ENCODE measurements at places on chromosomes 5 and 9.

GRCh38 chr5:147913786-147914185 lies 7.4 kb upstream of the C5orf46 start:
- DNase-seq = no peak

- no peak for DNase-seq
These were observed 90.0 kb downstream of the ARRDC3 start for GRCh38 chr5:91293131-91293530.

- DNase-seq = no peak
These were observed 11.8 kb upstream of the FCN1 start for GRCh38 chr9:134929193-134930158.

DNA sequence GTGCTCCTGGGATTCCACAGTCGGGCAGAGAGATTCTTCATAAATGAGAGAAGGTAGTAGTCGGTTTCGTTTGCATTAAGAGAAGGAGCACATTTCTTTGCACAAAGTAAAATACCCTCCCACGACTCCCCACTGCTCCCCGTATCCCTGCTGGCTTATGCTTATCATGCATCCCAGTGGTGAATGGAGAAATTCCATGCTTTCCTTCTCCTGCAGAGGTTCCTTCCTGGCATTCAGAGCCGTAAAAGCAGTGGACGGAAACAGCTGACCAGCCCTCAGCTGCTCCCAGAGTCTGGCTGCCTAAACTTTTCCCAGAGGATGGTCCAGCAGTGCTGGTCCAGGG lies 93.1 kb downstream of the C9orf152 start:
- no peak for DNase-seq

GRCh38 chr5:39700523-39700922 lies 275.7 kb upstream of the DAB2 start:
- no peak for DNase-seq

DNA sequence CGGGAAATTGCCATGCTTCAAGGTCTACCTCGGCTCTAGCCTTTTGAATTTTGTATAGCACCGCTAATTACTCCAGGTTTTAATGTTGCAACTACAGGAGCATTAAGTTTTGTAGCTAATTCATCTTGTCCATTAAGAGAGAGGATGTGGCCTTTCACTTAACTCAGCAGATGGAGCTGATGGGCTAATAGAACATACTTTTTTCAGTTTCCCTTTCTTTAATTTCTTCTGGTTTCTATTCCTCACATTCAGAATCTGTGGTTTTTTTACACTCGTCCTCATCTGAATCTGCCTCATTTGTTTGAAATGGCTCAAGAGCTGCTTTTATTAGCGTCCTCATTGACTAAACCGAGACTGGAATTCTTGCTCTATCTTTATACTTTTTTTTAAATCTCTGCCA lies 2085.7 kb upstream of the C9orf72 start:
- no peak for DNase-seq

GRCh38 chr9:27581826-27582225 lies 8.5 kb upstream of the C9orf72 start:
- DNase-seq = no peak

- peak; percentile 48 for DNase-seq
These were observed 155.8 kb upstream of the IRX4 start for GRCh38 chr5:2038321-2039179.

GRCh38 chr9:69916950-69917349 lies 96.3 kb downstream of the CFAP95 start:
- DNase-seq = no peak

DNA sequence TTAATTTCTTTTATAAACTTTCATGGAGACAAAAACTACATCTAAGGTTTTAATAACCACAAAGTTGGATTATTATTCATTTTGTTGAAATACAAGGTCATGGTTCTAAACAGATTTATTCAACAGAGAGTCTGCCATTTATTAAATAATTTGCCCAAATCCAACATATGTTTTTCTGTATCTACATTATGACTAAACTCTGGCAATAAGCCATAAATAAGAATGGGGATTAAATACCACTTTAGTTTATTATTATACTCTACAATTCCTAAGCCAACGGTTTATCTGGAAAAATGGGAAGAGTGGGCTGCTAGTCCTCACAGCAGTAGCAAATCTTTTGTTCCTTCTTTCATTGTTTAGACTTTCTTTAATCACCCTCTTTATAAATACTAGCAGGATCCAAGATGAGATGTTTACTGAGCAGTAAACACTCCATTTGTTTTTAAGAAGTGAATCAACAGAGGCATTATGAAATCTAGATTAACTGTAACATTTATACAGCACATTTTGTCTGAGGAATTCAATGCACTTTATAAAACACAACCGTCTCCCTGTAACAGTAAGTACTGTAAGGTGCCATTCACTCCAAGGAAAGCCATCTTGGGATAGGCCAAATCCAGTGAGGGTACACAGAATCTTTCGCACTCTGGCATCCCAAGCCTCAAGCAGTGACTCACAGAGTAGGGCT lies 89.7 kb downstream of the DROSHA start:
- DNase-seq = no peak

GRCh38 chr5:30607301-30607894 lies 586.1 kb upstream of the CDH6 start:
- no peak for DNase-seq

DNA sequence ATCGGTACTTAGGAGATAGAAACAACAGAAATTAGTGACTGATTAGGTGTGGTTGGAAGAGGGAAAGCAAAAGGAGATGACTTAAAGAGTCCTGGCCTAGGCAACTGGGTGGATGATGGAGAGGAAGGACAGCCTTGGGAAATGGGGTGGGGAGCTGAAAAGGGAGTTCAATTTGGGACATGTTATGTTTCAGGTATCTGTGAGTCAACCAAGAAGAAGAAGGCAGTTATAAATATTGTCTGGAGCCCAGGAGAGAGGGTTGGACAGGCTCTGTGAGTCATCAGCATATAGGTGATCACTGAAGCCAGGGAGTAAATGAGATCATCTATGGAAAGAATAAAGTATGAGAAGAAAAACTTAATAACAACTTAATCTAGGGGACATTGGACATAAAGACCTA lies 357.7 kb downstream of the NPR3 start:
- DNase-seq = no peak

GRCh38 chr5:143732402-143732801 lies 79.6 kb upstream of the HMHB1 start:
- no peak for DNase-seq

- no peak for DNase-seq
These were observed 4.3 kb upstream of the SLC36A2 start for GRCh38 chr5:151351671-151352070.

GRCh38 chr9:131382850-131383729 lies 10.8 kb upstream of the PRRC2B start:
- DNase-seq = peak; percentile 42

GRCh38 chr5:68421485-68422220 lies 206.1 kb downstream of the PIK3R1 start:
- no peak for DNase-seq

DNA sequence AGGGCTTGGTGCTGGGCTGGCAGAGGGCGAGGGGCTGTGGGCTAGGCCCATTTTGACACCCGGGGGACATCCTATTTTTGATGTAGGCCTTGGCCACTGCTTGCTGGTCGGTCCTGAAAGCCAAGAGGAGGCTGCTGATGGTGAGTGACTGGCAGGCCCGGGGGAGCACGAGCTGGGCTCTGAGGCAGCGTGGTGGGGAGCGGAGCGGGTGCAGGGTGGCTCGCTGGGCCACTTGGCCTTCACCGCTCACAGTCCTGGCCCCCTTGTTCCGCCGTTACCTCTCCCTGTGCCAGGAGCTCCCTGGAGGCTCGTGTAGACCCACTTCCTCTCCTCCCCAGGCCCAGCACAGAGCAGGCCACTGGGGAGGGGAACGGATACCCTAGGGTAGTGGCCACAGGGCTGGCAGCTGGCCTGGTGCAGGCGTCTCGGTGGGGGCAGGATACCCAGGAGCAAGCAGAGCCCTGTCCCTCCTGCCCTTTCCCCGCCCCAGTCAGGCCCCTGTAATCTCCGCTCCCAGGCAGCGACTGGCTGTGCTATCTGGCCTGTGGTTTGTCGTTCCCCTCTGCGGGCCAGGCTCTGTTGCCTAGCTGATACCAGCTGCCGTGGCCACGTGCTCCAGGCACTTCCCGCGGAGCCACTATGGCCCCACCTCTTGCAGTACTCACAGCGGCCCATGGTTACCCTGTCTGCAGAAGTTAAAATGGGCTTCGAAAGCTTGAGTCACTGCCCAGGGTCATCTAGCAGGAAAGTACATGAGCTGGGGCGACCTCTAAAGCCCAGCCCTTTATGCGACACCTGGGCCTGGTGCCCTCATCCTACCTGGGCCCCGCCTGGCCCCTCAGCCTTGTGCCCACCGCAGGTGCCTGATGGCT lies 11.7 kb upstream of the DOLPP1 start:
- peak; percentile 59 for DNase-seq

- no peak for DNase-seq
These were observed 220.2 kb upstream of the DMRT1 start for GRCh38 chr9:621201-621855.

GRCh38 chr5:60177596-60177995 lies 284.1 kb upstream of the PDE4D start:
- no peak for DNase-seq

DNA sequence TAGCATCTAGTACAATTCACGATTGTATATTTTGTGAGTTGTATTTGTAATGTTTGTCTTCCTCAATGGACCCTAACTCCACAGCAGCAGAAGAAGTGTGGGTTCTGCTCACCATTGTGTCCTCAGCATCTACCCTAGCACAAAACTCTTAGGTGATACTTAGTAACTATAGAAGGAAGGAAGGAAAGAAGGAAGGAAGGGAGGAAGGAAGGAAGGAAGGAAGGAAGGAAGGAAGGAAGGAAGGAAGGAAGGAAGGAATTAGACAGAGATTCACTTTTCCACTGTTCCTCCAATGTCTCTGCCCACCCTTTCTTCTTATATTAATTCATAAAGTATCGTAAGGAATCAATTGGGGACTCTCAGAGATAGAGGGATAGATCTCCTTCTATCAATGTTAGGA lies 288.2 kb downstream of the NFIB start:
- no peak for DNase-seq

DNA sequence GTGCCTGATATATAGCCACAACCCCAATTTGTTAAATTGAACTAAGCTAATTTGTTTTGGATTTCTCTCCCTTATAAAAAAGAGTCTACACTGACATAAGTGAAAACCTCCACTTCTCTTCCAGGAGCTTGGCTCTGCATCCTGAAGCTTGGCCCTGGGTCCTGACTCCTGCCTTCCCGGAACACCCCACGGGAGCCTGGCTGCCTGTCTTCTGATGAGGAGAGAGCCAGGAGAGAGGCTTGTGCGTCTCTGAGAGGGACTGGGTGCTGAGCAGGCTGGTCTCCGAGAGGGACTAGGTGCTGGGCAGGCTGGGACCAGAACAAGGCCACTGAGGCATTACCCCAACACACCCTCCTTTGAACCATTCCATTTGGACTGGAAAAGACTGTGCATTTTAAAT lies 6.5 kb upstream of the PTGES start:
- DNase-seq = no peak

GRCh38 chr9:127535834-127536233 lies 76.2 kb upstream of the STXBP1 start:
- DNase-seq = no peak

DNA sequence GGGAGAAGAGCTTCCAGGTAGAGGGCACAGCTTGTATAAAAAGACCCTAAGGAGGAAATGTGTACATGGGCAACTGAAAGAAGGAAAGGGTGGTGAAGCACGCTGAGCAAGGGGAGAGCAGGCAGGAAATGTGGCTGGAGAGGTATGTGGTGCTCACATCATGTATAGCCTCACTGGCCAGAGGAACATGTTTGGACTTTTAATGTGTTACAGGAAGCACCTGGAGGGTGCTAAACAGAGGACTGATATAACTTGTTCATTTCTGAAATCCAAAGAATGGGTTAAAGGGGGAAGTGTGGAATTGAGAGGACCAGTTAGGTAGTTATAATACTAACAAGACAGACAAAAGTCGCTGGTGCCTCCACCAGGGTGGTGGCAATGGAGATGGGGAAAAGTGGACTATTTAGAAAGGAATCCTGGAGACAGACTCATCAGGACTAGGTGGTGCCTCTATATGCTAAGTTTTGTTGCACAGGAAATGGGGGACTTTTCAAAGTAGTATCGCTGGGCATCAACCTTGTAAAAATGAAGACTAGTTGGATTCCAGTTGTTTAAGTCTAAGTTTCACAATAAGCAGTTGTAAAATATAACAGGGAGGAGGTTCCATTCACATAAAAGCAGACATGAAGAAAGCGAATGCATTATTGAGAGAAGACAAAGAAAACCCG lies 63.1 kb upstream of the CD180 start:
- no peak for DNase-seq

GRCh38 chr5:78979909-78980308 lies 5.2 kb downstream of the ARSB start:
- DNase-seq = no peak

DNA sequence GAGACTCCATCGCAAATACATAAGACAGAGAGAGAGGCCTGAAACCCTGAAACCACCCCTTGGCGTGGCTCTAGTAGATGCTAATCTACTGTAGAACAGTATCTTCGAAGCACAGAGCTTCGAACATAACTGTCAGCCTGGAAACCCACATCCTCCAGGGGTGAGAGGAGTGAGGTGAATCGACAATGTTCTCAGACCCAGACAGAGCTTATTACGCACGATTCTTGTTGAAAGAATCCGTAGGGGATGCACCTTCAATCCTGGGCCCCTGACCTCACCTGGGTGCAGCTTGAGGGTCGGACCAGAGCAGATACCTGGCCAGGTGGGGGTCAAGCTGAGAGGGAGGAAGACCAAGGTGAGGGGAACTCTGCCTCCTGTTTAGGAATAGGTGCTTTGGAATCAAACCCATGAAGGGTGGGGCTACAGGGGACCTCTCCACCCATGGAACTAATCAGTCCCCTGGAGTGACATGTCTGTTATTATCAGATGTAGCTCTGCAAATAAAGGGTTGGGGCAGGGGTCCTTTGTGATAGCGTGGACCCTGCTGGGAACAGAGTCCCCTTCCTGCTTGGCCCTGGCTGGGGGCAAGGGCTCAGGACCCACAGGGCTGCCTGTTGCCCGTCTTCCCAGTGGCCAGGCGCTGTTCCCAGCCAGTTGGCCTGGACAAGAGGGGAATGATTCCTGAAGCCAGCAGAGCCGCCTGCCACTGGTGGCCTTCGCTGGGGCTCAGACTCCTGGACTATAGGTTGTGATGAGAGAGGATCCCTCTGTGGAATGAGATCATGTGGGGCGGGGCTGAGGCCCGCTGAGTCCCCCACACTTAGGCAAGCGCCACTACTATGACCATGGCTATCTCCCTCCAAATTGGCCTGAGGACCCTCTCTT lies 41.2 kb downstream of the DBH start:
- no peak for DNase-seq

GRCh38 chr9:121727295-121728020 lies 76.0 kb downstream of the DAB2IP start:
- DNase-seq = no peak

- DNase-seq = no peak
These were observed 139.8 kb upstream of the COL5A1 start for GRCh38 chr9:134501761-134502265.
